Stimulated activated effector memory CD8-positive, alpha-beta T cell treated with anti-CD3 and anti-CD28 coated beads, Interleukin-12 subunit alpha, Interleukin-12 subunit beta, amount 100 ng/mL, for 72 hours (primary cell): ENCODE measurements at places on chromosomes 16 and 17.

DNA sequence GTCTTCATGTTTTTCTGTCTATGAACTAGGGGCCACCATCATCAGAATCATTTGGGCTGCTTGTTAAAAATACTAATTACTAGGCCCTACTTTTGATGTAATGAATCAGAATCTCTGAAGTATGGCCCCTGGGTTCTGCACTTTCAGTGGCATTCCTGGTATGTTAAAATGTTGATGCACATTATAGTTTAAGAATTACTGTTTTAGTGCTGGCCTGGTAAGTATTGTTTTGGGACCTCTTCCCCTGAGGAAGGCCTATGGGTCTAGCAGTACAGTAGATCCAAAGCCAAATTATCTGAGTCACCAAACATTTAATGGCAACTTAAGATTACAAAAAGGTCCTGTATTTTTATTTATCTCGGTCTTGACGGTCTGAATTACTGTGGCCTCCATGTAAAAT, 58.8 kb downstream of the AP2B1 start:
- DNase-seq = no peak

DNA sequence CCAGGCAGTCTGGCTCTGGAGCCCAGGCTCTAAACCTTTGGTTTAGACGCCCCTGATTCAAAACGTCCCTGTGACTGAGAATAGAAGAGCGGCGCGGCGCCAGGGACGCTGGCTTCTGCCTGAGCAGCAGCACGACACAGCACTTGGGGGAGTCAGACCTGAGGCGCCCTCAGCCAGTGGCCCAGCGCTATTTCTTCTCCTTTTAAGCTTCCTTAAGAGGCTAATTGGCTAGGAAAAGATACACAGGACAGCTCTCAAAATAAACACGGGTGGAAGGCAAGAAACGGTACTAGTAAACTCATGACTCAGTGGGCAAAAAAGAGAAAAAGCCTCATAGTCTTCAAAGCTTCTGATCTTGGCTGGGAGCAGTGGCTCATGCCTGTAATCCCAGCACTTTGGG, 34.9 kb downstream of the GTF3C1 start:
- DNase-seq = no peak

- no peak for DNase-seq
These were observed 1.5 kb downstream of the FOXN1 start for GRCh38 chr17:28507567-28508203.

- no peak for DNase-seq
These were observed 334.8 kb upstream of the HSBP1 start for GRCh38 chr16:83472776-83473501.

- DNase-seq = no peak
These were observed 115.3 kb downstream of the ANKRD11 start for GRCh38 chr16:89375021-89375420.

DNA sequence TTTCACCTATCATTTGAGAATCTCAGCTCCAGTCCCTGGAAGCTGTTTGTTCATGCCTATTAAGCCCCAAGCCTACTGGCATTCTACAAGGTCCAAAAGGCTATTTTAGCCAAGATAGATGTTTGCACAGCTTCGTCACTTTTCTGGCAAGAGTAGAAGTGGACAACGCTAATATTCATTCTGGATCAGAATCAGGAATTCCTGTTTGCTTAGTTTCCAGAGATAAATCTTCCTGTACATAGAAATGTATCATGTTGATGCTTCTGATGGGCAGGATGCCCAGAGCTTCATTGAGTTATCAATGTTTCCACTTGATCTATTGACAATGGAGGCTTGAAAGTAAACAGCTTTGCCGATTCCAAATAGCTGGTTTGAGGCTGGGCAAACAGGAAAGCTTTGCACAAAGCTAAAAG, 260.7 kb upstream of the CA10 start:
- DNase-seq = no peak

DNA sequence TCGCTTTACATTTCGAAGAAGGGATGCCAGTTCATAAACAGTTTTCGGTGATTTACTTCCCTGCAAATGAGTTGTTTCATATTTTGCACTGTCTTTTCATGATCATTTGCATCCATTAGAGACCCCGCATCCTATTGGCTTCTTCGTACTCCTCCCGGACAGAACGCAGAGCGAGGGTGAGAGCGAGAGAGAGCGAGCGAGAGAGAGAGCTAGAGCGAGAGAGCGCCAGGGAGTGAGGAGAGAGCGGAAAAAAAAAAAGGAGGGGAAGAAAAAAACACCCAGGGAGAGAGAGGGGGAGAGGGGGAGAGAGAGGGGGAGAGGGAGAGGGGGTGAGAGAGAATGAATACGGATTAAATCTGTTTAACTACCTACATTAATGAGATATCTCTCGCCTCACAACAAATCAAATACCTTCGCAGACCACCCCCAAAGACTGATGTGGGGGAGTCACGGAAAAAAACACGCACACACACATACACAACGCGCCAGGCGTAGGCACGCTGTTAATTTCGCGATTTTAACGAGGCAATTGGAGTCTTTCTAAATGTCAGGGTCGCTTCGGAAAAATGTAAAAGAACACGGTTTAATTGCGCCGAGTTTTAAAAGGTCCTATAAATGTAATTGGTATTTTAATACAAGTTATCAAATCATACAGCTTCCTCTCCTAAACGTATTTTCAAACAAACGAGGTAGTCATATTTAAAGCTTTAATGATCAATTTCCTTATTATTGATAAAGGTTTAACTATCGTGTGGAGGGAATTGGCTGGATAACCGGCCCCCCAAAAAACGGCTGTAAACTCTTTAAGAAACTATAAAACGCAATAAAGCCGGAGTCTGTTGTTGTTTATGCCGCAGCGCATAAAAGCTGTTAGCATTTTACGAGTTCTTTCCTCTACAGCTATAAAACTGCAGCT, at the start of gene HOXB8:
HOXB8 (minus strand) TSS at position 246 of the 916 bp plus-strand sequence. CDS start 588 bp downstream, outside the sequence.
- no peak for DNase-seq

DNA sequence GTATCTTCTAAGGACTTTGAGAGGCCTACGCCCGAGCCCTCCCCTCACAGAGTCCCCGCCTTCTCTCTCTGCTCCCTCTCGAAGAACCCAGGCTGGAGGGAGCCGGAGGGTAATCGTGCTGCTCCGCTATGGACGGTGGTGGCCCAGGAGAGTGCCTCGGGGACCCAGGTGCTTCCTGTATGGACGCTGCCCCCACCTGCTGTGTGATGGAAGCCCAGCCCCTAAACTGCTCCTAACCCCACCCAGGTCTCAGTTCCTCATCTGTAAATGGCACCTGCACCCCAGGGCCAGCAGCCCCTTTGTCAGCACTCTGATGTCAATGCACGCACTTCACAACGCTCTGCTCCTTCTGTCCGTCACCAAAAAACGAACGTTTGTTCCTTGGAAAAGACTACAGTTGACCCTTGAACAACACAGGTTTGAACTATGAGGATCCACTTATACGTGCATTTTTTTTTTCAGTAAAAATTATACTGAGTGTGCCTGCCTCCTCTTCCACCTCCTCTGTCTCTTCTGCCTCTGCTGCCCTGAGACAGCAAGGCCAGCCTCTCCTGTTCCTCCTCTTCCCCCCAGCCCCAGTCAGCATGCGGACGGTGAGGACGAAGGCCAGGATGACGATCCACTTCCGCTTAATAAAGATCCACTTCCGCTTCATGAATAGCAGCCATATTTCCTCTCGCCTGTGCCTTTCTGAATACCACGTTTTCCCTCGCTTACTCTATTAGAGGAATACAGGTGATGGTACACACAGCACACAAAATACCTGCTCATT, 118.3 kb downstream of the BANP start:
- DNase-seq = no peak

DNA sequence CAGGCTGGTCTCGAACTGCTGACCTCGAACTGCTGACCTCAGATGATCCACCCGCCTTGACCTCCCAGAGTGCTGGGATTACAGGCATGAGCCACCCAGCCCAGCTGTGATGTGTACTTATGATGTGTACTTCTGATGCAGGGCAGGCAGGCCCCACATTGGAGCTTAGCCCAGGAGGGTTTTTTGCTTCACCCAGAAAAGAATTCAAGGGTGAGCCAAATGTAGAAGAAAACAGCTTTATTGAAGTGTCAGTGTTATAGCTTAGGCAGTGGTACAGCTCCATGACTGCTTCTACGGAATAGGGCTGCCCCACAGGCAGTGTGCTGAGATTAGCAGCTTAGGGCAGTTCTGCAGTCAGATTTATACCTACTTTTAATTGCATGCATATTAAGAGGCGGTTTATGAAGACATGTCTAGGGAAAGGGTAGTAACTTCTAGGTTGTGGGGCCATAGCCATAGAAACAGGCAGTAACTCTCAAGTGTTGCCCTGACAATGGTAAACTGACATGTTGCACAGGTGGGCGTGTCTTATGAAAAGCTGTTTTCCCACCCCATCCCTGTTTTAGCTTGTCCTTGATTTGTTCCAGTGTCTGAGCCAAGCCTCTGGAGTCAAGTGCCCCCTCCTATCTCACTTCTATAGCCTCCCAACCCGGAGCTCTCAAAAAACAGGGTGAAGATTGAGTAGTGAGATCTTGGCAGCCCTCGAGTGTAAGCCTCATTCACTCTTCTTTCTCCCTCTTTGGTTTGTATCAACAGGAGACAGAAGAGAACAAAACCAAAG, 24.1 kb upstream of the POLR3E start:
- no peak for DNase-seq

GRCh38 chr16:9139965-9140364, 48.5 kb downstream of the HAPSTR1 start:
- no peak for DNase-seq

DNA sequence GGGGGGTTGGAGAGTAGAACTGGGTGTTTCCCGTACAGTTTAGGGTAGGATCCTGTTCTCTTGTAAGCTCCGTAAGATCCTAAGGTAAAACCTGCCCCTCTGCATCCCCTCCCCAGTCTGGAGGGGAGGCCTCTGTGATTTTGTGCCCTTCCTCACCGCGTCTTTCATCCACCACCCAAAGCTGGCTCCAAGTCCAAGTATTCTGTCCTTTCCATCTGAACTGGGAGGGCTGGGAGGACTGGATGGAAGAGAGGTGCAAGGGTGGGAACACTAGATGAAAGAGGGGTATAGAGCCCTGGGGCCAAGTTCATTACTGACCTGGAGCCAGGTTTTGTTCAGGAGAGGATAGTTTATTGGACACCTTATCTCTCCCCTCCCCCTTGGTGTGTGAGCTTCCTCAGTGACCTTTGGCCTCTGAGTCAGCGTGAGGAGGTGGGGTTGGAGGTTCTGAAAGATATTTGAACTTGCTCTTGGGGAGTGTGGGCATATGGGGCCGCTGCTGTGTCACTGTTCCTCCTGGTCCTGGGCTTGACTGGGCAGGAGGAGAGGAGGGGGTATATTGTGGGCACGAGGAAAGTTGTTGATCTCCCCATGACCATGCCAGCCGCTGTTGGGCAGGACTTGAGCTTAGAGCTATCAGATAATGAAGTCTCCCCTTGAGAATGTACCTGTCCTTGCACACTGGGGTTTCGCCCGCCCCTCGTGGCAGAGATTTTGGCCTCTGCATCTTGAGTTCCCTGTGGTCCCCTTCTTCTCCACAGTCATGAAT, 1.6 kb downstream of the LASP1 start:
- DNase-seq = peak; percentile 83

DNA sequence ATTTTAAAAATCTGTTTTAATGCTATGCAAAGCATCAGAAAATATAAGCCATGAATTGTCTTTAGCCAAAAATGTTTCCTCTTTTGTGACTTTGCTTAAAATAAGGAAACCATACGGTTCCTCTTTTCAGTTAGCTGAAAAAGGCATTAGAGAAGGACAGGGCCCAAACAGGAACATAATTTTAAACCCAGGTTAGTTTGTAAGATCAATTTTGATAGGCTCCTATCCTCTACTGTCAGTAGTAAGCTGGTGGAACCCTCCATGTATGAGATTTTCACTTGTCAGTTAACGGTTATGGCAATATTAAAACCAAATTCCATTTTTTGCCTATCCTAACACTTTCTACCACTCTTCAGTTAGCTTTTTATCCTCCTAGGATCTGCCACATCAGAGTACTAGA, 4.3 kb downstream of the EVI2B start:
- DNase-seq = no peak

GRCh38 chr16:58128711-58129096, 477 bp downstream of the CFAP20 start:
- no peak for DNase-seq

DNA sequence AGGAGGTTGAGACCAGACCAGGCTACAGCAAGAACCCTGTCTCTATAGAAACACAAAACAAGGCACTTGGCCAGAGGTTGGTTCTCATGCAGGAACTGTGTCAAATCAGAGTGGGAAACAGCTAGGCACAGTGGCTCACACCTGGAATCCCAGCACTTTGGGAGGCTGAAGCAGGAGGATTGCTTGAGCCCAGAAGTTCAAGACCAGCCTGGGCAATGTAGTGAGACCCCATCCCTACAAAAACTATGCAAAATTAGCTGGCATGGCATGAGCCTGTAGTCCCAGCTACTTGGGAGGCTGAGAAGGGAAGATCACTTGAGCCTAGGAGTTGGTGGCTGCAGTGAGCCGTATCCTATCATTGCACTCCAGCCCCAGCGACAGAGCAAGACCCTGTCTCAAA, 1.7 kb downstream of the UNKL start:
- no peak for DNase-seq

DNA sequence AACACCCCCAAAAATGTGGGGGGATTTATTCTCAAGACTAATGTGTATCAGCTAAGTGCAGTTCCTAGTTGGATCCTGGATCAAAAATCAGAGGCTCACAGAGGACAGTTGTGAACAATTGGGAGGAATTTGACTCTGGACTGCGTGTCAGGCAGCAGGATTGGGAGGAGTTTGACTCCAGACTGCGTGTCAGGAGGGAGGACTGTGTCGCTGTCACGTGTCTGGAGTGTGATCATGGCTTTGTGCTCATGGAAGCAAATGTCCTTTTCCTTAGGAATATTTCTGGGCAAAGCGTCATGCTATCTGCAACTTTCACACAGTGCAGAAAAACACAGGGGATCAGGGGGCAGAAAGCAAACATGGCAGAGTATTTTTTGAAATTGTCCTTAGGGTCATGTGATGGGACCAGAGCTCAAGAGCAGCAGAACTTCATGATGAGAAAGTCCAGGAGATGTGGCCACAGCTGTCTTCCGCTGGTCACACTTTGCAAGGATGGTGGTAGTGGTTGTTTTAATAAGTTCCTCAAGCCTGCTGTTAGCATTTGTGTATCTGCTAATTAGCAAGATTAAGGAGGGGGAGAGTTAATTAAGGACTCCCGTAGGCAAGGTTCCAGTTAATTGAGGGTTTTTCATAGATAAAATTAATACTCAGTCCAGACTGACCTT, 122.0 kb upstream of the CHMP6 start:
- no peak for DNase-seq

- no peak for DNase-seq
These were observed 66.7 kb downstream of the RPA1 start for GRCh38 chr17:1896243-1897104.

GRCh38 chr16:25707982-25708583, 16.3 kb downstream of the HS3ST4 start:
- no peak for DNase-seq

DNA sequence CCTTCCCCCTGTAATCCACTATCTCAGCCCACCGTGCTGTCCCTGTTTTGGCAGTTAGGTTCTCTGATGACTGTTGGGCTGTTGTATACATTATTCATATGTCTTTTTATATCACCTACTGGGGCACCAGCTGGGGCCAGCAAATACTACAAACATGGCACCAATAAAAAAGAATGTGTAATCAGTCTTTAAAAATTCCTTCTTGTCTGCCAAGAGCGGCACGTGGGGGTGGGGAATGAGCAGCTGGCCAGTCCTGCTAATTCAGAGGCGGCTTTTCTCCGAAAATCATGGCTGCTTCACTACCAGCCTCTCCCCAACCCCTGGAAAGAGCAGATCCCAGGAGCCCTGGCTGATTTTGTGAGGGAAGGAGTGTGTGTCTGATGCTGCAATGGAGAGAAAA, 77.7 kb upstream of the EEF2KMT start:
- DNase-seq = no peak
